ENCODE measurements at places on chromosomes 2 and 18.

DNA sequence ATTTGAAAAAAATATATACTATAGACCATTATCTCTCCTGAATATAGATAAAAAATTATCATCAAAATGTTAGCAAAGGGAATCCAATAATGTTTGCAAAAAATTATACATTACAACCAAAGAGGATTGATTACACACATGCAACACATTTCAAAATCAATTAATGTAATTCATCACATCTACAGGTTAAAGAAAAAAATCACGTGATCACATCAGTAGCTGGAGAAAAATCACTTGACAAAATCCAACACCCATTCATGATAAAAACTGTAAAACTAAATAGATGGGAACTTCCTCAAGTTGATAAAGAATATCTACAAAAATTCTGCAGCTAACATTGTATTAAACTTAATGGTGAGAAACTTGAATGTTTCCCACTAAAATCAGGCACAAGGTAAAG, 1047.5 kb upstream of the CNTNAP5 start:
- no peak for DNase-seq

DNA sequence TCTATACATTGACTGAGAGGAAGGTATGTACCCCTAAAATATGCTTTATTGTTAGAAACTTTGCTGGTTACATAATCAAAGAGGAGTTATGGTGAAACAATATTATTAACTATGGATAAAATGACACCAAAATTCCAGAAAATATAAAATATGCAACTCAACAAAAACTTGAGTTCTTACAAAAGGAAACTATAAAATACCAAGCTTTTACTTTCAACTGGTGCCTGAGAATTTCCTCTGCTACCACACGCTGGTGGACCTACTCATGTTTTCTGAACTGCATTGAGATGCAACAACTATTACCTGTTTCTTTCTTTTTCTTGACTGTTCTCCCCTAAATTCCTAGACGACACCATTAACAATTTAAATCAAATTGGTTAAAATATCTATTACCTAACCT, 8.2 kb upstream of the NFE2L2 start:
- no peak for DNase-seq

- DNase-seq, result no peak
Measured at GRCh38 chr2:10447300-10447894, 730 bp downstream of the ODC1 start.

- no peak for DNase-seq
Measured at GRCh38 chr18:46696268-46696667, 39.2 kb upstream of the LOXHD1 start.

DNA sequence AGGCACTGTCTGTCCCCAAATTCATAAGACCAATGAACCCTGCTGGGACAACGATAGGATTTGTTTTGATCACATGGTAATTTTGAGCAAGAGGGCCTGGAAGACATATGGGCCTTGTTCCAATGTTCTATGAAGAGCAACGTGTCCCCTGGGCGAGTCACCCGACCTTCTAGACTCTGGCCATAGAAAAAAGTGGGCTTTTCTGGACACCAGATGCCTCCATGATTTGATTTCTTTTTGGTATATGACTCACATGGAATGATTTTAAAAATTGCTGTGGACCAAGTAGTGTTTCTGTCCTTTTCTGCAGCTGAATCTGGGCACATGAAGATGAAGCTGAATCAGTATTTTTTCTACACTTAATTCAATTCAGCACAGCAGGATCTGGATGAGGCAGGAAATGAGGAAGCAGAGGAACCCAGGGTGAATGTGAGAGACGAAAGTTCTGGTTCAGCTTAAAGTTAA, 104.9 kb downstream of the CDC42EP3 start:
- DNase-seq, result no peak

DNA sequence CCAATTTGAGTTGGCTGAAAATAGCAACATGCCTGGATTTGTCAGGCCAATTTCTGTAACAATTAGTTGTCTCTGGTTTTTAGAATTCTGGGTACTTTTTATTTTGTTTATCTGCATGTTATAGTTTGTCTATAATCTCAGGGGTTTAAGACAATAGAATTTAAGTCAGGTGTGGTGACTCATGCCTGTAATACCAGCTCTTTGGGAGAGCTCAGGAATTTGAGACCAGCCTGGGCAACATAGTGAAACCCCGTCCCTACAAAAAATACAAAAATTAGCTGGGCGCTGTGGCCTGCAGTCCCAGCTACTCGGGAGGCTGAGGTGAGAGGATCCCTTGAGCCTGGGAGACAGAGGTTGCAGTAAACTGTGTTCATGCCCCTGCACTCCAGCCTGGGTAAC, 114.4 kb upstream of the GLS start:
- no peak for DNase-seq

GRCh38 chr2:188244383-188244782, 47.3 kb upstream of the GULP1 start:
- DNase-seq, result no peak

DNA sequence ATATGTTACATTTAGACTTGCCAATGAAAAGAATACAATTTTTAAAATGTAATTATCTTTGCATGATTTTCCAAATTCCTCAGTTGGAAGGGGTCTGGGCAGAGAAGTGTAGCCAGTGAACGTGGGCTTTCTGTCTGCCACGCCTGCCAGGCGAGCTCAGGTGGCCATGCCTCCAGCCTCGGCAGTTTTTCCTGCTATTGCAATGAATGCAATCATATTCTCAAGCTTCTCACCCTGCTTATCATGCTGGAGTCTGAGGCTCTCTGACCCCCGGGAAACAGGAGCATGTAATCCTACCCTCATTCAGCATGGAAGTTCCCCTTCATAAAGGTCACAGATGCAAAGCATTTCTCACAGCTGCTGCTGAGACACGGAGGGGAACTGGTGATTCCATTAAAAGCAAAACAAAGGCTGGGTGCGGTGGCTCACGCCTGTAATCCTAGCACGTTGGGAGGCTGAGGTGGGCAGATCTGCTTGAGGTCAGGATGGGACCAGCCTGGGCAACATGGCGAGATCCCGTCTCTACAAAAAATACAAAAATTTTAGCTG, 154.8 kb downstream of the MBP start:
- no peak for DNase-seq

GRCh38 chr18:69528435-69528834, 127.7 kb downstream of the DOK6 start:
- no peak for DNase-seq

- DNase-seq, result no peak
Measured at GRCh38 chr2:19297716-19298115, 60.7 kb downstream of the OSR1 start.

- no peak for DNase-seq
Measured at GRCh38 chr2:128372621-128373341, 54.1 kb upstream of the HS6ST1 start.

DNA sequence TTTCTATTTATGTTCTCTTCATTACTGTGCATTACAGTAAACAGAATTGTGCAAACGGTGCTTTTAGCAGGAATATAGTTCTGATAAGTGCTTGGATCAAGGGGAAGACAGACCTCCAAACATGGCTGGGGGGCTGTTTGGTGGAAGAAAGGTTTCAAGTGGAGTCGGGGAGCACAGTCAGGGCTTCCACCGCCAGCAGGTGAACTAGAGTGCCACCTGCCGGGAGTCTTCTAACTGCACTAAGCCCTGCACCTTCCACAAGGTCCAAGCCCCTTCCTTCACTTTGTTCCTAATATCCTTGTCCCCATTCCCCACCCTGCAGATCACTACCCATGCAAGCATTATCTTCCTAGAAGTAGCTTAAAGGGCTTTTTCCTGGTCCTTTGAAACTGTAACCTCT, 11.1 kb downstream of the ONECUT2 start:
- no peak for DNase-seq

DNA sequence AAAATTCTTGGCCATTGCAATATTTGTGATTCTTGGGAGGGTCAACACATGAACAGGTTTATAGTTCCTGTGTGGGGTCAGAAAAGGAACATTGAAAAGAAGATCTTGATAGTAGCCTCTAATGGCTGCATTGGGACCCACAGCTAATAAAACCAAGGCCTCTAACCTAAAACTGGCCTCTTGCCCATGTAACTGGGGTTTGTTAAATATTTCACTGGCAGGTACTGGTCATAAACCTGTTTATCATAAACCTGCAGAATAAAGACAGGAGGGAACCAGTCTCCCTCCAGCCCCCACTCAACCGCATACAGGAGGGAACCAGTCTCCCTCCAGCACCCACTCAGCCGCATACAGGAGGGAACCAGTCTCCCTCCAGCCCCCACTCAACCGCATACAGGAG, 125.3 kb downstream of the PXDN start:
- DNase-seq, result no peak

GRCh38 chr2:214671319-214671885, 138.1 kb downstream of the BARD1 start:
- no peak for DNase-seq

- no peak for DNase-seq
Measured at GRCh38 chr2:10863837-10864236, 47.9 kb upstream of the KCNF1 start.

DNA sequence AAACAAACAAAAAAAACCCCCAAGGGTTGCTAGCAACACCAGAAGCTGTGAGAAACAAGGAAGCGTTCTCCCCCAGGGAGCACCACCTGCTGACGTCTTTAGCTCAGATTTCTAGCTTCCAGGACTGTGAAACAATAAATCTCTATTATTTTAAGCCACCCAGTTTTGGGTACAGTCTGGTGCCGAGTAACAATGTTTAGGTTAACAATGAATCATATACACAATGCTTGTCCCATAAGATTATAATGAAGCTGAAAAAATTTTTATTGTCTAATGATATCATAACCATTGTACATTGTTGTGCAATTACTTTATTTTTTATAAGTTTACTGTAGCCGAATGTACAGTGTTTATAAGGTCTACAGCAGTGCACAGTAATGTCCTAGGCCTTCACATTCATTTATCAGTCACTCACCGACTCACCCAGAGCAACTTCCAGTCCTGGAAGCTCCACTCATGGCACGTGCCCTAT, 72.1 kb upstream of the CAB39 start:
- no peak for DNase-seq

DNA sequence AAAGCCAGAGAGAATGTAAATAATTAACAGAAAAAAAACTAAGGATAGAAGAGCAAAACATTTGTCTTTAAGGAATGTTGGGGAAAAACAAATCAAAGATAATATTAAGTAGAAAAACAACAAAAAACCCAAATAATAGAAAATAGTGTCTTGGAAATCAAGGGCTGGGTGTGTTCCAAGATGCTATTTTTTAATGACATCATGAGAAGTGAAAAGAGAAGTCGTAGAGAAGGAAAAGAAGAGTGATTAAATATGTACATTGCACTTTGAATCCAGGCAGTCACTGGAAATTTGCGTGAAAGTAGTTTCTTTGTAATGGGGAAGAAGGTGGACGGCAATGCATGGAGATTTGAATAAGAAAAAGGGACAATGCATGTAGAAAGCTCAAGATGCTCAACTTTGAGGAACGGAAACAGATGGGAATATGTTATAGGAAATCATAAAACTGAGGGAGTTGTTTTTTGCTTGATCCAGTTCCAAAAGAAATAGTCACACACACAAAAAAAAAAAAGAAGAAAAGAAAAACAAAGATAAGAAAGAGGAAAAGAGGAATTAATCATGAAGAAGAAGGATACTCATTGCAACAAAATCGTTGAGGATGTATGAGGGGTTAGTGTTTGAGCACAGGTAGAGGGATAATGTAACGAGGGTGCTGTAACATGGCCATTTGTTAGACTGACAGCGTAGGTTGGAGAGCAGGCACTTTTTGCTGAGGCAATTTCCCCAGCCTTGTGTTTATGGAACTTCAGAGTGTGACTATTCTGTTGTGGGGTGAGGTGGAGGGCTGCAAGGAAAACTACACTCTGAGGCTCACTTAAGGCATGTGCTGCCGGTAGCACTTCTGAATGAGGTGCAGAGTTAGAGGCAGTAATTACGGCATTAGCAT, 184.1 kb downstream of the CALCRL start:
- no peak for DNase-seq

GRCh38 chr2:88538362-88538917, 85.9 kb upstream of the FOXI3 start:
- no peak for DNase-seq

GRCh38 chr18:27860011-27860410, 316.9 kb downstream of the CDH2 start:
- DNase-seq, result no peak

- DNase-seq, result no peak
Measured at GRCh38 chr2:152759290-152760072, 41.1 kb downstream of the ARL6IP6 start.

DNA sequence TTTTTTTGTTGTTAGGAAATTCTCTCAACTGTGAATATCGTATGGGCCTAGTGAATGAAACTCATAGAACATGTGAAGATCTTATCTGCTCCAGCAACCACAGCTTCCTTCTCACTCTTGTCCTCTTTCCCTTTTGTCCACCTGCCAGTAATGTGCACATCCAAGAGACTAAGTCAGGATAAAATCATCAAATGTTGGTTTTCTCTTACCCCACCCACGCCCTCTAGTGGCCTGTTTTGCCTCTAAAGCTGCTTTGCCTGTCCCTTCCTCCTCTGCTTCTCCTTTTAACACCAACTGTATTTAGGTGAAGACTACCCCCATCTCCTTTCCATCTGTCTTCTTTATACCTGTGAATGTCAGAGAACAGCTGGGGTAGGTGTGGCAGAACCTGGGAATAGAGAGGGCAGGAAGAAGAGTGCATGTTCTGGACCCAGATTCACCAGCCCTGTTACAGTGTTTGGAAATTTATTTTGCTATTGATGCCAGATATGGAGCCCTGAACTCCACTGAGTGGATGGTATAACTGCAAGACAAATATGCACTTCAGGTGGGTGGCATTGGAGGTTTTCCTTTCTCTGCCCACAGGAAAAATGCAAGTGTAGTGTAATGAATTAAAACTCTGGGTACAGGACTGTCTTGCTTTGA, 8.4 kb upstream of the MGAT5 start:
- peak; percentile 27 for DNase-seq

- DNase-seq, result no peak
Measured at GRCh38 chr18:8814206-8814605, 108.8 kb downstream of the MTCL1 start.

GRCh38 chr2:44940732-44941464, 604 bp upstream of the SIX3 start:
- DNase-seq, result no peak

GRCh38 chr2:144572977-144573376, 53.1 kb upstream of the ZEB2 start:
- DNase-seq, result no peak

GRCh38 chr2:136191041-136191440, 73.1 kb upstream of the CXCR4 start:
- no peak for DNase-seq

DNA sequence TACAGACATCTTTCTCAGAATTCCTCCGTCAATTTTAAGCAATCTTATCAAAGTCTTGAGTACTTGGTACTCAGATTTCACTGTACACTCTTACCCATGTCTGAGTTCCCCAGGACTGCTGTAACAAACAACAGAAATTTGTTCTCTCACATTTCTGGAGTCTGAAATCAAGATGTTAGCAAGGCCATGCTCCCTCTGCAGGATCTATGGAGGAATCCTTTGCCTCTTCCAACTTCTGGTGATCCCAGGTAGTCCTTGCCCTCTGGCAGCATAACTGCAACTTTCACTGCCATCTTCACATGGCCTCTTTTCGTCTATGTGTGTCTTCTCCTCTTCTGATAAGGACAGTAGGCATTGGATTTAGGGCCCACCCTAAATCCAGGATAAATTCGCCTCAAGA, 17.1 kb upstream of the CACNB4 start:
- no peak for DNase-seq

GRCh38 chr2:32993005-32993539, 46.3 kb downstream of the LTBP1 start:
- no peak for DNase-seq
